CD4-positive, alpha-beta T cell treated with Interleukin-12 subunit alpha and Interleukin-12 subunit beta, for 1 hour (primary cell): ENCODE measurements at places on chromosomes 4 and X.

- DNase-seq: peak; percentile 24
These were observed 24.3 kb downstream of the LINC00632 start for GRCh38 chrX:140733766-140734342.

DNA sequence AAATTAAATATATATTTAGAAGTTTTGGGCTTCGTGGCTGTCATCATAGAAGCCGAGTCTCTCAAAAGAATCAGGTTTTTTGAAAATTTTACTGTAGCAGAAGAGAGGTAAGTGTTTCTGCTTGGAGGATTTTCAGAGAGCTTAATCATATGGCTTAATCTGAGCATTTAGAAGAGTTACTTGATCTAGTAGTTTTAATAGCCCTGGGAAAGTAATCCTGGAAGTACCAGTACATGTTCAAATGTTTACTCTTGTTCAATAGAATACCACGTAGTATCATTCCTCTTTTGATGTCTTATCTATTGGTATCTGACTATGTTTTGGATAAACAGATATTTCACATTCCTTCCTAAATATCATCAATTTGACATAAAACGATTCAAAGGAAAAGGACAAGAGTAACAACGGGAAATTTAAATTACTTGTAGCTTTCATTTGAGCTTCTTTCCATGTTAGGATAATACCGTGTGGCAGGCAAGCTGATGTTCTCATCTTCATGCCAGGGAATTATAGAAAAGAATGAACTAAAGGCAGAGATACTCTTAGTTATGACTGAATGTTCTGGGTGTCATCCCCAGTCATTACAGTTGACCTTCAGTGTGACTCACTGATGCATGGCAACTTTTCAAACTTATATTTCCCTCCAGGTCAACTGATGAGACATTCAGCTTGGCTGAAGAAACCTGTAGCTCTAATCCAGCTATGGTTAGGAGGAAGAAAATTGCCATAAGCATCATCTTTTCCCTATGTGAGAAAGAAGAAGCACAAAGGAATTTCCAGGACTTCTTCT is 89.8 kb downstream of the FNIP2 start:
- no peak for DNase-seq

DNA sequence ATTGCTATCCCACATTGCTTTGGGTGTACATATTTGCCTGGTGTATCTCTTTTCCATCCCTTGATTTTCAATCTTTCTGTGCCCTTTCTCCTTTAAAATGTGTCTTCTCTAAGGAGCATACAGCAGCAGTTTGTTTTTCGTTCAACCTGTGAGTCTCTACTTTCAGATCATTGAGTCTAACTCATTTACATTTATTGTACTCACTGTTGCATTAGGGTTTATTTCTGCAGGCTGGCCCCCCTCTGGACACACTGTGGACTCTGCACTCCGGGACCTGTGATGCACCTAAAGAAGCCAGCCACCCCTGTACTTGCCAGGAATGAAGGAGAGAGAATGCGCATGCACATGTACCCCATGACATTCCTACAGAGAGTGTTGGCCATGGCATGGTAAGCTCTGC is 93.0 kb downstream of the FAM53A start:
- DNase-seq: no peak

DNA sequence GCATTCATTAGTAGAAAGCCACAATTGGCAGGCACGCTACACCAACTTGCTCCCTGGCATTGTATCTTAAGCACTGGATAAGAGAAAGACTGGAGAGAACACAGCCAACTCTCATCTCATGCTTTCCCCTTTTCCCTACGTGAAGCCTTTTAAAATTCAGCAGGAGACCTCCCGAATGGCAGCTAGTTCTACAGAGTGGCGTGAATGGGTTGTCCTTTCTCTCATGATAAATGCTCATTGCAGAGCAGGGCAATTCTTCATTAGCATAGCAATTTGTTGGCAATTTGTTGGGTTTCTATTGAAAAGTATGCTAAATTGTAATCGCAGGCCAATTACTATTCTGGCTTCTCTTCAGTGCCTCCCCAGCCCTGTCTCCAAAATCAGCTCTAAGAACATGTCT is 48.0 kb downstream of the SEPTIN11 start:
- DNase-seq: no peak

GRCh38 chr4:79820427-79820826 is 252.6 kb downstream of the ANTXR2 start:
- DNase-seq: no peak

DNA sequence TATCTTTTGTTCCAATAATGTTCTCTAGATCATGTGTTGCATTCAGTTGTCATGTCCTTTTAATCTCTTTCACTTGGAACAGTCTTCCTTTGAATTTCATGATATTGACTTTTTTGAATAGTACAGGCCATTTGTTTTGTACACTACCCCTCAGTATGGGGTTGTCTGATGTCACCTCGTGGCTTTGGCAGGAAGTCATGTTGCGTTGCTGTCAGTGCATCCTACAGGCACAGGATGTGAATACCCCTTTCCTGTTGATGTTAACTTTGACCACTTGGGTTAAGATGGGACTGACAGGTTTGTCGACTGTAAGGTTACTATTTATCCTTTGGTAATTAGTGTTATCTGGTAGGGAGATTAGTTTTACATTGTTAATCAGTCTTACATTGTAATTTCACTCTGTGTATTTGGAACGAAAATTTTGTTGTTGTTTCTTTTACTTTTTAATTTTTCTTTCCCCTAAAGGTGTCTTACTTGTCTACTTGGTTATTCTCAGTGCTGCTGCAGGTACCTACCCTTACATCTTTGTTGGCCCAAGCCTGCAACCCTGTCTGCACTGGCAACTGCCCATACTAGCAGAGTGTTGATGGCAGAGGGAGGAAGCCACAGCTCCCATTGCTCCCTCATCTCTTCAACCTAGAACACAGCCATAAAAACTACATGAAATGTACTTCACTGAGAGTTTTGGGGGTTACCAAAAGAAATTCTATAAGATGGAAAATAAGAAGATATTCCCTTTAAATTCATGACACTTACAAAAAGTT is 14.7 kb upstream of the ATP8A1 start:
- peak; percentile 68 for DNase-seq

DNA sequence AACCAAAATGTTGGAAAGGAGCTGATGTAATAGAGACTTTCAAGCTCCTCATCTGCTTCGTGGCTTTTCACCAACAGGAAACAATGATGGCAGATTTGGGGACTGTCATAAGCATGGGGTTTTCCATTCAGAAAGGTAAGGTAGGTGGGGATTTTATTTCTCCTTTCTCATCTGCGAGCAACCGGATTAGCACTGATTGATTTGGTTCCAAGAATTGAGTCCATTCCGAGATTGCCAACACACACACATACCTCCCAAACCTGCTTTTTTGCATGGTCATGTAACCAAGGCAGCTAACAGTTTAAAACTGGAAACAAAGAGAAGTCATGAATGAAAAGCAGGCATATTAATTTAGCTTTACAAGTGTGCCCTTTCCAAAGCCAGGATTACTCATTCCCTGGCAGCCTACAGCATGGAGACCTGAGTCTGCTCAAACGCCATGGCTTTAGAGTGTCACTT is 63.0 kb upstream of the LNX1 start:
- no peak for DNase-seq

DNA sequence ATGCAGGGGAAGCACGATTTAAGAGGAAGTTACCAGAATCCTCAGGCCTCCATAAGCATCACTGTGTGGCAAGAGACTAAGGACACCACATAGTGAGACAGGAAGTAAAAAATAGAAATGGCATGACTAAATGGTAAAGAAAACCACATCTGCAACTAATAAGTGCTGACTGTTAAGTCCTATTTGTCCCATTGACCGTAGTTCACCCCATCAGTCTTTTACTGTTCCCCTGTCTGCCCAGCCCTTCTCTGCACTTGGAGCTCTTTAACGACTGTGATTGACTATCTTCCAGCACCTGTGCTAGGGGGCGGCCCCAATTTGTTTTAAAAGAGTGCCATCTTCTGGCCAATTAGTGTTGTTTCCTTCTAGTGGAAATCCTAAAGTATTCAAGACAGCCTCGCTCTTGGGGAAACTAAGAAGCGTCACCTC is 94.2 kb downstream of the MAOA start:
- peak; percentile 53 for DNase-seq

DNA sequence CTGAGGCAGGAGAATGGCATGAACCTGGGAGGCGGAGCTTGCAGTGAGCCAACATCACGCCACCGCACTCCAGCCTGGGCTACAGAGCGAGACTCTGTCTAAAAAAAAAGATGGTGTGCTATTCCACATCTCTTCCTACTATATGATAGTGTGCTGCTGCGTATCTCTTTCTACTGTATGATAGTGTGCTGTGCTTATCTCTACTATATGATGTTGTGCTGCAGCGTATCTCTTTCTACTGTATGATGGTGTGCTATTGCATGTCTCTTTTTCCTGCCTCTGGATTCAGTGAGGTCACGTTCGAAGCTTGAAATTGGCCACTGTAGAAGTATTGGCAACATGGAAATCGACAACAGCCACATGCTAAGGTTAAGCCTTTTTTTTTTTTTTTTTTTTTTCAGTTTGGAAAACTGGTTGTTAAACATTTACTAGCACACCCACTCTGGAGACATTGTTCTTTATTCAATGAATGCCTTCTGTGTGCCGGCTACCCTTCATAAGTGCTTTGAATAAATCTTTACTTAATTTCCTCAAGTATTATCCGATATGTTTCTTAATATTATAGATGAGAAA is 31.0 kb downstream of the ARFIP1 start:
- no peak for DNase-seq

DNA sequence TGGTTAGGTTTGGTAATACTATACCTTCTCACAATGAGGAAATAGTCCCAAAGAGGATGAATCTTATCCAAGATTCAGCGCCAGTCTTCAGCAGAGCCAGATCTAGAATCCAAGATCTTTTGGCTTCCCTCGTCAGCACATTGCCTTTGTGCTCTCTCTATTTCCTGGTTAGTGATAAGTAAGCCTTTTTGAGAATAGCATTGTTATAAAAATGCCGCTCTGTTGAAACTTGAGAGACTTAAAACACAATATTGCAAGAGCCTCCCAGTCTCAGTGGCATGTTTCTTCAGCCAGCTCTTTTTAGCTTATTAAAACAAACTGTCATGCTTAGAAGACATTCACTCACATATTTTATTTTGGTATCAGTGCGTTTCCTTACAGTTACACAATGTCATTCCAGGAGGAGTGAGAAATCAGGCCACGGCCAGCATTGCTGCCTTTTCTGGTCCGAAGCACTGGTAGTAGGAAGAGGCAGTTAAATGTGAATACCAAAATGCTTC is 141.4 kb downstream of the KLHL8 start:
- DNase-seq: no peak

GRCh38 chr4:155342142-155342541 is 34.6 kb downstream of the MAP9 start:
- DNase-seq: no peak

DNA sequence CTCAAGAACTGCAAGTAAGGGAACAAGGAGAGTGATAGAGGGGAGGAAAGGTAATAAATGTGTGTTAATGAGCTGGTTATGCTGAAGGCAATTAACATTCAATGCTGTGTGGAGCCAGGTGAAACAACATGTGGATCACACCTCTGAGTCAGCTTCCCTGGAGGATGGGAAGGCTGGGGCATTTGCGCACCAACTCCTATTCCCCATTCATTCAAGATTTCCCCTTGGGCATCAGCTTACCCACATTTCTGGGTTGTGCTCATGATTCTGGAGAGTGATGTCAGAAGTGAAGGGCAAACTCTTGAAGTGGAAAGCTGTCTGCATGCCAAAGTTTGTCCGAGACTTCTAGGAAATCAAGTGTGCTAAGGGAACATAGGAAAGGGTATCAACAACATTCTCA is 461.4 kb downstream of the MID1IP1 start:
- no peak for DNase-seq

GRCh38 chr4:74499986-74500781 is 55.2 kb downstream of the AREG start:
- no peak for DNase-seq

- no peak for DNase-seq
These were observed 220.3 kb upstream of the SFRP2 start for GRCh38 chr4:154009191-154009590.

GRCh38 chr4:157521906-157522305 is 301.4 kb downstream of the GRIA2 start:
- no peak for DNase-seq

- DNase-seq: peak; percentile 26
These were observed 787 bp upstream of the TET2 start for GRCh38 chr4:105145903-105146275.

- no peak for DNase-seq
These were observed 85.2 kb upstream of the CLCN4 start for GRCh38 chrX:10071451-10072144.

DNA sequence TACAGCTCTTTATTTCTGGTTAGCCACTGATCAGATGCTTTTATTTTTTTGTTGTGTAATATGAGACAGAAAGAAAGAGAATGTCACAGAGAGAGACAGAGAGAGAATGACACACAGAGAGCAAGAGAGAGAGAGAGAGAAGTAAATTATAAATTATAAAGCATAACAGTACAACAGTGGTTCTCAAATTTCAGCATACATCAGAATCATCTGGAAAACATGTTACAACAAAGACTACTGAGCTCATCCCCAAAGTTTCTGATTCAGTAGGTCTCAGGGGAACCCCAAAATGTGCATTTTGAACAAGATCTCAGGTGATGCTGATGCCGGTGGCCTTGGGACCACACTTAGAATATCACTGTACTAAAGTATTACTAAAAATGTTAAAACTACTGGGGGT is 245.8 kb upstream of the DIAPH2 start:
- no peak for DNase-seq

- no peak for DNase-seq
These were observed 36.0 kb downstream of the FUNDC1 start for GRCh38 chrX:44506678-44507077.

DNA sequence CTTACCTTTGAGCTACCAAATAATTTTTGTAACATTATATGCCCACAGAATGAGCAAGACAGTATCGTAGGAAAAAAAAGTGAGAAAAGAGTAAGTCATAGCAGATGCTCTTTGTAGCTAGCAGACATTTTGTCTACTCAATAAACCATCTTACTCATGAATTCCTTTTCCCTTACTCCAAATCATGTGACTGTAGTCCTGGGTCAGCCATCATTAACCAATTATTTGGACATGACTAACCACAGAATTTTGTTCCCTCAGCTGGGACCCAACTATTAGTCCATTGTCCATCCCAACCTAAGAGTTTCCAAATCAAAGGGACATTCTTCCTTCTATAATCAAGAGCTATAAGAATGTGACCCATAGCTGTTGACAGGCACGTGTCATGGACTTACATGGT is 11.4 kb downstream of the UBE2D3 start:
- DNase-seq: no peak

DNA sequence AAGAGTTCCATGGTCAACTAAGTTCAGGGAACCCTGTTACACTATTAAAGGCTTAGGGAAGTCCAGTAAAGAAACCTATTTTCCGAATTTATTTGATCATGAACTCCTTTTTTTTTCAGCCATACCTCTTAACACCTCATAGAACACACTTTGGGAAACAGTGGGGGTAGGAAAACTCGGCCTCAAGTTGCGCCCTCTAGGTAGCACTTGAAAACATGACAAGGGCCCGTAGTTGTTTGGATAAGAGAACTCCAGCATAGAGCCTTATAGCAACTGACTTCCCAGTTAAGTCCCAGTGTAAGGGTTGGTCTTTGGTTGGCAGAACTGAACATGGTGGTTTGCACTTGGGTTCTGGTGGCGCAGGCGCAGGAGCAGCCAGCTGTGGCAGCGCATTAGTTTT is 14.4 kb downstream of the OGT start:
- DNase-seq: no peak
